Globus pallidus (tissue), 1 donor: ENCODE measurements at places on chromosomes 11 and 22.

DNA sequence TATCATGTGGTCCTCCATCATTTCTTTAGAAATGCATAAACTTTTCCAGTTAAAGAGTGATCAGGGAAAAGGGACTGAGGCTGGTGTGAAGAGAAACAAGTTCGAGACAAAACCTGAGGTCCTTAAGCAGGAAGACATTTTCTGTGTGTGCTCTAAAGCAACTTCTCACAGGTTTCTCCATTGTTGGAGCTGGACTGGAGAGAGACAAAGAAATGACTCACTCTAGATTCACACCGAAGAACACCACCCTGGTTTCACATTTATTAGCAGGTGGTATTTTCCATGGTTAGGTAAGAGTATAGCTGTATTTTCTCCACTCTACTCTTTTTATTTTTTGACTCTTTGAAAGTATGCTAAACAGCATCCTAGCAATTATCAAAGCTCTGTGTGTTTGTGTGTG, 736.4 kb downstream of the KCNA4 start:
- DNase-seq, result no peak

DNA sequence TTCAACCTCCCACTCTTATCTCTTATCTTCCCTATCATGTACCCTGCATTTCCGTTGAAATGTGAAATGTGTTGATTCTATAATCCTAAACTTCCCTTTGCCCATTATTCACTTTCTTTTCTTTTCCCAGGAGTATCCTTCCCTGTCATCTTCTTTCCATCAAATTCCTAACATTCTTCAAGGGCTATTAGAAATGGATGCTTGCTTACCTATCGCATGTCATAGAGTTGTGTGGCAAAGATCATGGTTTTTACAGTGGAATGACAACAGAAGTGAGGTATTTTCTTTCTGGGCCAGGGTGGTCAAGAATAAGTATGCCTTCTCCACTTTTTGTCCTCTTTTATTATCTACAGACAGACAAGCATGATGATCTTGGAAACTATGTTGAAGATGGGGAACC, 124.4 kb upstream of the SLC5A12 start:
- DNase-seq, result no peak

GRCh38 chr11:20355221-20356219, 8.0 kb upstream of the HTATIP2 start:
- DNase-seq, result no peak

DNA sequence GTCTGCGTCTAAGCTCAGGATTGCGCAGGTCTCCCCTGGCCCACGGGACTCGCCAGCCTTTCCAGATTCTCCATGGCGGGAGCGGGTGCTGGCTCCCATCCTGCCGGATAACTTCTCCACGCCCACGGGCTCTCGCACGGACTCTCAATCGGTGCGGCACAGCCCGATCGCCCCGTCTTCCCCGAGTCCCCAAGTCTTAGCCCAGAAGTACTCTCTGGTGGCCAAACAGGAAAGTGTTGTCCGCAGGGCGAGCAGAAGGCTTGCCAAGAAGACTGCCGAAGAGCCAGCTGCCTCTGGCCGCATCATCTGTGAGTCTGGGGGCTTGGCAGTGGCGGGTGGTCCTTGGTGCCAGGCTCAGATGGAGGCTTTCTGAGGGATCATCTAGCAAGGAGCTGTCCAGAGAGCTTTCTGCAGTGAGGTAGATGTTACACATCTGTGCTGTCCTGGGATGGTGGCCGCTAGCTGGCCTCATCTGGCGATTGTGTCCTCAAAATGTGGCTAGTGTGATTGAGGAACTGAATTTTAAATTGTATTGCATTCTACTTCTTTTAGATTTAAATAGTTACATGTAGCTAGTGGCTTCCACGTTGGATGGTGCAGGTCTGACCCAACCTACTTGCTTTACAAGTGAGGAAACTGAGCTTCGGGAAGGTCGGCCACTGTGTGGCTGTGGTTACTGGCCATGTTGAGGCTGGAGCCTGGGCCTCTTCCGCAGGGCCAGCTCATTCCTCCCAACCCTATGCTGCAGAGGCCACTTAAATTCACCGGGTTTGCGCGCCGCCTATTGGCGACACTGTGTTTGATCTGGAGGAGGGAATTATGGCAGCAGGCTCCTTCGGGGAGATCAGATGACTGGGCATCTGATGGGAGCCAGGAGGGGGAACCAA, 6.7 kb downstream of the INCENP start:
- no peak for DNase-seq

GRCh38 chr22:38456841-38457699, 2.1 kb upstream of the KCNJ4 start:
- DNase-seq, result no peak

DNA sequence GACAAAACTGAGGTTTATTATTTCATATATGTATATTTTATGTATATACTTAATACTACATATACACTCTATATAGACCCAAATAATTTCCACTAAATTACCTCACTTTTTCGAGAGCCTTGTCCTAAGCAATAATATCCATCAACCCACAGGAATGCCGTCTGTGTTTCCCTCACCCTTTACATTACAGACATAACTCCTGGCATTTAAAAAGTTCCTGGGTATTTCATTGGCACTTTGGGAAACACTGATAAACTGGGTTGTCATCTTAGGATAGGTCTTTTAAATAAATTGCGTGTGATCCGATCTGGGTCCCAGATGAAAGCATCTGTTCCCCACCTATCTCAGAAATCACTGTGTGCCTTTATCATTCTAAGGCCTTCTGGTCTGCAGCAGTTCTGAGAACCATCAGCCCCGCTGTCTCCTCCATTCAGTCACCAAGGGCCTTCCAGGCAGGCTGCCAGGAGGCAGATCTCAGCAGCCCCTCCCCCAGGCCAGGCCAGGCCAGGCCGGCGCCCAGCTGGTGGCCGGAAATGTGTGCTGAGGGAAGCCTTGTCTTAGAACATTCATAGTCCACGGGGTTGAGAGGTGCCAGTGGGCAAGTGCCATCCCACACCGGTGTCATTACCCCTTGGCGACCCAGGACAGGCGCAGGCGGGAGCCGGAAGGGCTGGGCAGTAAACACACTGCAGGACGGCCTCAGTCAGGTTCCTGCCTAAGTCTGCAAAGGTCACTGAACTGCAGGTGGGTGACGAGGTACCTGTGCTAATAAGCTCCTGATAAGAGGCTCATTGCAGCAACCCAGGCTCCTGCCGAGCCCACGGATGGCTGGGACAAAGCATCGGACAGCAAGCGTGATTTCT, 3.3 kb downstream of the FGF19 start:
- peak; percentile 40 for DNase-seq

DNA sequence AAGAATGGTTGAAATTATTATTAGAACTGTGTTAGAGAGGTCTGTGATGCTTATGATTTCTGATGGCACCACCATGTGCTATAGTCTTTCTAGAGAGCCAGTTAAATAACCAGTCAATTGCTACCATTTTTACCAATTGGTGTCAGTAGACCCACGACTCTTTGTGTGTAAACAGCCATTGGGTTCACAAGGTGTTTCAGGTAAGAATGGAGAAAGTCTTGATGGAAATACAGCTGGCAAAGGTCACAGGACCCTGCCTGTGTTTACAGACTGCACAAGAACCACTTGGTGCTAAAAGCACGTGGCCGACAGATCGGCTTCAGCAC, 30.5 kb upstream of the OR10G7 start:
- DNase-seq, result no peak

- peak; percentile 13 for DNase-seq
Observed at GRCh38 chr22:44363013-44363979, 50.5 kb upstream of the SHISAL1 start.

GRCh38 chr11:76592961-76593360, 77.6 kb downstream of the LRRC32 start:
- DNase-seq, result no peak

DNA sequence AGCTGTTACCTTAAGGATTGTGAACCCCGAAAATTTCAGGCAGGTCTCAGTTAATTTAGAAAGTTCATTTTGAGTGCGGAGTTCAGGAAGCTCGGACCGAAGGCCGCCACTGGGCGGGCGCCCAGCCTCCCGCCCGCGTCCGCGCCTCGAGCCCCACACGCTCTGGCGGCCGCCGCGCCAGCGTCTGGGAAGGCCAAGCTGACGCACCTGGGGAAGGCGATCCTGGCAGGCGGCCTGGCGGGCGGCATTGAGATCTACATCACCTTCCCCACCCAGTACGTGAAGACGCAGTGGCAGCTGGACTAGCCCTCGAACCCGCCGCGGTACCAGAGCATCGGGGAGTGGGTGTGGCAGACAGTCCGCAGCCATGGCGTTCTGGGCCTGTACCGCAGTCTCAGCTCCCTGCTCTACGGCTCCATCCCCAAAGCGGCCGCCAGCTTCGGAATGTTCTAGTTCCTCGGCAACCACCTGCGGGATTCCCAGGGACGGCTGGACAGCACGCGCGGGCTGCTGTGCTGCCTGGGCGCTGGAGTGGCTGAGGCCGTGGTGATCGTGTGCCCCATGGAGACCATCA, 79.5 kb downstream of the CCDC83 start:
- no peak for DNase-seq

- DNase-seq, result no peak
Observed at GRCh38 chr11:129861702-129862522, 33.5 kb downstream of the NFRKB start.

GRCh38 chr22:43956805-43957463, 1.7 kb downstream of the SAMM50 start:
- no peak for DNase-seq

- DNase-seq, result no peak
Observed at GRCh38 chr11:57536947-57537619, at the start of gene SMTNL1. Gene SMTNL1, plus strand, starts transcription at chr11:57537595. Its CDS starts 5,048 bp downstream, at chr11:57542643.

DNA sequence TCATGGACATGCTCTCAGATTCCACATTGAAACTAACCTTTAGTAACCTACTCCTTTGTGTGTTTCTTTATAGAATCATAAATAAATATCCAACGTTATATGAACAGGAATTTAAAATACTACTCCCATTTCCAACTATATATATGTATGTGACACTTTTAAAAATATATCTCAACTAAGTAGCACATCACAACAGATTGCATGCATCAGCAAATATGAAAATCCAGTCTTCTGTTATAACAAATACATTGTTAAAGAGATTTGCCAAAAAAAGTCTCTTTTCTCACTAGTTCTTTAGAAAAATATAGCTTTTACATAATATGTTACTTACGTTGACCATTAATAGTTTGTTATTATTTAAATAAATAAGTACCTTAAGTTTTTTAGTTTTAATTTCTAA, 1608.6 kb upstream of the RAG2 start:
- no peak for DNase-seq

GRCh38 chr11:76598426-76598839, 72.1 kb downstream of the LRRC32 start:
- no peak for DNase-seq

GRCh38 chr11:17898782-17899181, 114.1 kb downstream of the SERGEF start:
- no peak for DNase-seq

DNA sequence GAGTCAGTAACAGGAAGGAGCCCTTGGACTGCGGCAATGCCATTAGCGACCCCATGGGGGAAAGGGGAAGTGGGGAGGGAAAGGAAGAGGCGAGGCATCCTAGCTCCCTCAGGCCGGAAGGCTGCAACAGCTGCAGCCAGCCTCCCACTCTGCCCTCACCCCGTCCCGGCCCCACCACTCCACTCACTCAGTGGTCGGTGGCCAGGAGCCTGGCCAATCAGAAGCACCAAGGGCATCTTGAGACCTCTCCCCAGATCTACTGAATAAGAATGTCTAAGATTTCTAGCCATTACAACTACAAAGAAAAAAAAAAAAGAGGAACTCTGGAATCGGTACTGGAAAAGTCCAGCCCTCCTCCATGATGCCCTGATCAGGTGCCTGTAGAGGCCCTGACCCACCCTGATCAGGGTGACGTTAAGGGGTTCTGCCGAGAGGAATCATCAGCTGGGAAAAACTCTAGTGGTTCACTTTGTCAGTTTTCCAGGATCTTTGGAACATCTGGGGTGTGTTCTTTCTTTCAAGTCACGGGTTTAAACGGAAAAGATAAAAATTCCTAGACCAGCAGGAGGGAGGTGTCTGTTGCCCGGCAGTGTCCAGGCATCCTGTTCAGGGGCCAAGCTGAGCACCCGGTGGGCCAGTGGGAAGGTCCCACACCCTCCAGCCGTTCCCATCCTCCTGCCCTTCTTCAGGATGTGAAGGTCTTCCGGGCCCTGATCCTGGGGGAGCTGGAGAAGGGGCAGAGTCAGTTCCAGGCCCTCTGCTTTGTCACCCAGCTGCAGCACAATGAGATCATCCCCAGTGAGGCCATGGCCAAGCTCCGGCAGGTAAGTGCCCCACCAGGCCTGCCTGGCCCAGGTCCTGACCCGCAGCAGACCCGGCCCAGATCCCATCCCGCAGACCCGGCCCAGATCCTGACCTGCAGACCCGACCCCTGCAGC, 14.4 kb downstream of the OAF start:
- no peak for DNase-seq

DNA sequence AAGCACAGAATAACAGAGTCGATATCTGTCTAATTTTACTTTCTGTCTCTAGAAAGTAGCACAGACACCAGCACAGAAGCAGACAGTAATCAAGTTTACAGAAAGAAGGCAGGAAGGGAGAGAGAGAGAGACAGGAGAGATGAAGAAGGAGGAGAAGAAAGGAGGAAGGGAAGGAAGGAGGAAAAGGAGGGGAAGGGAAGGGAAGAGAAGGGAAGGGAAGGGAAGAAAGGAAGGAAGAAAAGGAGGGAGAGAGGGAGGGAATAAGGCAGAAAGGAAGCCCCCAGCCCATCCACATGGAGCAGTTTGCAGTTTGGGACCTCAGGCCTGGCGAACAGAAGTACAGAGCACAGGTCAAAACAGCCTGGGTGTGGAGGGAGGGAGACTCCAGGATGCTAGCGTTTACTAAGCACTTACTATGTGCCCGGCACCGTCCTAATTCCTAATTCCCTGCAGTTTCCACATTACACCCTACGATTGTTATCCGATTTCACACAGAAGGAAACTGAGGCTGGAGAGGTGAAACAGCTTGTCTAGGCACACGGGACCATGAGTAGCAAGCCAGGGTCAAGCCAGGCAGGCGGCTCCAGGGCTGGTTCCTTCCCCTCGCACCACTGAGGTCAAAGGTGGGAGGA, 46.0 kb upstream of the WNT7B start:
- DNase-seq, result no peak

DNA sequence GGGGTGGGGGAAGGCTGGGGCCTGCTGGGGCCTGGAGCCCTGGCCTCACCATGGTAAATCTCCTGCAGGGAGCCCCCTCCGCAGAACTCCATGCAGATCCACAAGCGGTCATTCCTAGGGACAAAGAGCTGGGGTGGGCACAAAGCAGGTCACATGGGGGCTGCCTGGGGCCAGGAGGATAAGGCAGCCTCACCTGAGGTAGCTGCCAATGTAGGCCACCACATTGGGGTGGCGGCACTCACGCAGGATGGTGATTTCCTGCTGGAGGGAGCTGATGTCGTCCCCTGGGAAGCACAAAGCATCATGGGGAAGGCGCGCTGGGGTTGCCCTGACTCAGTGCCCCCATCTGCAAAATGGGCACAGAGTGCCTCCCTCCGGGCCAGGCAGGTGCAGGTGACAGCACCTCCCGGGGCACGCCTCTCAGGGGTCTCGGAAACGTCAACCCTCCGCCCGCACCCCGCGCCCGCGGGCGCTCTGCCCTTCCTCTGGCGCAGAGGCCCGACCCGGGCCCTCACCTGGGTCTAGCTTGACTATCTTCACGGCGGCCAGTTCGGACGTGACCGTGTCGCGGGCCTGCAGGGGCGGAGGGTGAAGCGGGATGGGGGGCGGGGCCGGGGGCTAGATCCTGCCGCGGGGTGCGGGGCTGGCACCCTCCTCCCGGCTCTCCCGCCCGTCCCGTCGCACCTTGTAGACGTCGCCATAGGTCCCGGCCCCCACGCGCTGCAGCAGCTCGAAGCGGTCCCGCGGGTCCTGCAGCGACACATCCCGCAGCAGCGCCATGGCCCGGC, 450 bp downstream of the MAP4K2 start:
- no peak for DNase-seq
